Fibroblast of skin of scalp (primary cell): ENCODE measurements at places on chromosomes 12 and 14.

DNA sequence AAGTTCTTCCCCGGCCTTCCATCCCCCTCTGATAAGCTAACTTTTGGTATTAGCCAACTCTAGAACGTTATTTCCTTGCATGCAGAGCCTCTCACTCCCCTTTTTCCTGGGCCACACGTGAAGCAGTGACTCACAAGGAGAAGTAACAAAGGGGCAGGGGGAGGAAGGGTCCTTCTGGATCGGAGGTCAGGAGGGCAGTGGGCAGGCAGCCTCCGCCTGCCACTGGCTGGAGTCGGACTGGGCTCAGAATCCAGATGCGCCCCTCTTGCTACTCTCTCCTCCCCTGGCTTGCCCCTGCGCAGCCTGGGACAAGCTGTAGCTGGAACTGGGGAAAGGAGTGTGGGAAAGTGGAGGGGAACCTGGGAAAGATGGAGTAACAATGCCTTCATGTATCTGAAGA is 55.0 kb downstream of the TPCN1 start:
- DNase-seq = no peak

- no peak for DNase-seq
These were observed 262.9 kb downstream of the TMEM117 start for GRCh38 chr12:44098786-44099185.

DNA sequence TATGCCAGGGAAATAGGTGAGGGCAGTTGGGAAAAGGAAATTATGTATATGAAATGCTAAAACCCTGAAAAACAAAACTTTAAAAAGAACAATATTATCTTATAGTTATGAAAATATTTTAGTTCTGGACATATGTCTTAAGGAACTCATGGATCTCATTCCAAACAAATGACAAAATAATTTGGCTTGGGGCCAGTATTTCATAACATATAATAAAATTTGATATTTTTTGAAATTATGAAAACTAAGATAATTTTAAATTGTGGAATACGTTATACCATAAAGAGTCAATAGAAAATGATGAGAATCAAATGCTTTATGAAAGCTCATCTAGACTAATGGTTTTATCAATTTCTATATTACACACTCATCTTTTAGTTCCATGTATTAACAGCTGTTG is 173.8 kb upstream of the DCN start:
- DNase-seq = peak; percentile 33

GRCh38 chr14:105180592-105181548 is at the start of gene NUDT14:
Gene NUDT14 (minus strand): TSS chr14:105181312. CDS start chr14:105181209, 103 bp downstream.
- peak; percentile 43 for DNase-seq

DNA sequence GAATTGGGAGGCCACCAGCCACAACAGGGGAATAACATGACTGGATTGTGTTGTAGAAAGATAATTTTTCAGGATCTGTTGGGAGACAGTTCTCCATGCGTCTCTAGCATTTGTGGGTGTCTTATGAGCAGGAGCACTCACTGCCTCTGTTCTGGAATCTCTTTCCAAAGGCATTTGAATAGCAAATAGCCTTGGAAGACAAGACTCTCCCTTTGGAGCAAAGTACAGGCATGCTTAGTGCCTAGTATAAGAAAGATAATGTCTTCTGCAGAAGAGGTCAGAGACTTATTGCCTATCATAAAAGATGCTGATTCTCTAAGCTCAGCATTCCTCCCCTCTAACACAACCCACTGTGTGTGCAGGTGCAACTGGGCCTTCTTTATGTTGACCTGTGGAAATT is 58.3 kb downstream of the VCPKMT start:
- no peak for DNase-seq

- DNase-seq = no peak
These were observed 465.7 kb downstream of the NOVA1 start for GRCh38 chr14:26132061-26132645.

- peak; percentile 33 for DNase-seq
These were observed 342.5 kb upstream of the KITLG start for GRCh38 chr12:88922816-88923215.

DNA sequence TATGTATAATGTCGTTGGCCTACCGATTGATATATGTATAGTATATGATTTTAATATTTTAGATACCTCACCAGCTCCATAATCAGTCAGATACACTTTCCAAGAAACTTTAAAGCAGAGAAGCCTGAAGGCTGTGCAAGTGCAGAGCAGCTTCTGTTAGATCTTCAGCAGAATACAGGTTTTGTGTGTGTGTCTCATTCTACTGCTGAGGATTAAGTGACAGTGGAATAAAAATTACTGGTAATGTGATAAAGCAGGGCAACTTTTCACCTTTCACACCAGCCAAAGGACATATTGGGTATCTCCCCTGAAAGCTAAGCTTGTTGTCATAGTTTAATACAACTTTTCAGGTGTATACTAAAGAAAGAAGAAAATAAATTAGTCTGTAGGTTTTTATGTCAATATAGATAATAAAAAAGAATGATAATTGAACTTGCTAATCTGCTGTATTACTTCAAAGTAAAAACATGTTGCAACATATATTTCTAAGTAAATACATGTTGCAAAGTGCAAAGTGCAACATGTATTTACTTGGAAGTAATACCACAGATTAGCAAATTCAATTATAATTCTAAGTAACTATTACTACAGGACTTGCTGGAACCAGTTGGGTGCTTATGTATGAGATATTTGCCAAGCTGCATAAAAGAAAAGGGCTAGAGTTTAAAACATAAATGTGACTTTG is 128.3 kb downstream of the SLC16A7 start:
- DNase-seq = no peak

GRCh38 chr14:32330351-32331111 is 1.4 kb downstream of the AKAP6 start:
- no peak for DNase-seq

GRCh38 chr14:24172261-24172860 is 481 bp downstream of the REC8 start:
- no peak for DNase-seq

DNA sequence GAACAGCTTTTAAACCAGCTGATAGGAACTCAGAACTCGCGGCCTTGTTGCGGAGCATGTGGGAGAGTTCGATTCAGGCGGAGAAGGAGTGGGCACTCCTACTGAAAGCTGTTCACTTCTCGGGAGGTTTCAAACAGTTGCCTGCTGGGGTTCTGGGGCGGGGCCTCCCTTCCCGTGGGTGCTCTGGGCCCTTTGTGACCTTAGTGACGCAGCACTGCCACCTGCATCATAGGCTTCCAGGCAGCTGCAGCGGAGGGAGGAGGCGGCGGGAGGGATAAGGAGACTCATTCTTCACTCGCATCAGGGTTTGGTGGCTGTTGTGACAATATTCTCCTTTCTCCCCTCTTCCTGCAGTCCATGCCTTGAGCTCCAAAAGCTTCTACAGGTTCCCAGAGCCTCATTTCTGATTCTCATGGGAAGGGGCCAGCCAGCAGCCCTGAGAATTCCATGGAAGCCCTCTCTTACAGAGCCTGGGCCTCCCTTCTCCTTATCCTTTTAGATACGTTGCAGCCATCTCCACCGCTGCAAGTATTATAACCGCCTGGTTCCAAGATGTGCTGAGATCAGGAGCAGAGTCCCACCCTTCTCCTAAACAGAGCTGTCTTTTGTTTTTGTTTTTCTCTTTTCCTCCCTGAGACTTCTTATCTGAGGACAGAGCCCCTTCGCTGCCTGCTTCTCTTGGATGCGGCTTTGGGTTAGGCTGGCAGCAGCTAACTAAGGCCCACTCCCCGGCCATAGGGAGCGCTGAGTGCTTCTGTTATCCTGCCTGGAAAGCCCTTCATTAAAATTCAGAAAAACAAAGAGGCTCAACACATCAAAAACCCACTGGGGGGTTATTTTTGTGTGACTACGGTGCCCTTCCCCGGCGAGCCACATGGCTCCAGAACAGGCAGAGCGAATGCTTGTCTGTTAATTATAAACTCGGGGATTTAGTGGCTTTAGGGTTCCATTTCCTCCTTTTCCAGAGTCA is 67.6 kb upstream of the GPATCH2L start:
- no peak for DNase-seq

- DNase-seq = no peak
These were observed 196.7 kb upstream of the PELI2 start for GRCh38 chr14:55921511-55921910.

DNA sequence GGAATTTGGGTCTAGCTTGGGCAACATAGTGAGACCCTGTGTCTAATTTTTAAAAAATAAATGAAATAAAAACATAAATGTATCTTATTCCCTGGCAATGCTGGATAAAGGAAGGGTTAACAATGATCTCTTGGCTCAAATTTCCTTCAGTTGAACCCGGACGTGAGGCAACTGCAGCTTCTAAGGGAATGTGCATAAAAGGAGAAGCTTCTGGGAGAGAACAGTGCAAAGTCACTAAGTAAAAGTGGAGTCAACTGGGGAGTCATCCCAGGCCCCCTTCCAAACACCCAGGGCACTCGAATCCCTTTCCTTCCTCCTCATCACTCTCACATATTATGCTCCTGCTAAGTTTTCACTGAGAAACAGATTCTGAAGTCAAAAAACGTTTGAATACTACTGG is 147.3 kb downstream of the PPM1H start:
- peak; percentile 19 for DNase-seq

DNA sequence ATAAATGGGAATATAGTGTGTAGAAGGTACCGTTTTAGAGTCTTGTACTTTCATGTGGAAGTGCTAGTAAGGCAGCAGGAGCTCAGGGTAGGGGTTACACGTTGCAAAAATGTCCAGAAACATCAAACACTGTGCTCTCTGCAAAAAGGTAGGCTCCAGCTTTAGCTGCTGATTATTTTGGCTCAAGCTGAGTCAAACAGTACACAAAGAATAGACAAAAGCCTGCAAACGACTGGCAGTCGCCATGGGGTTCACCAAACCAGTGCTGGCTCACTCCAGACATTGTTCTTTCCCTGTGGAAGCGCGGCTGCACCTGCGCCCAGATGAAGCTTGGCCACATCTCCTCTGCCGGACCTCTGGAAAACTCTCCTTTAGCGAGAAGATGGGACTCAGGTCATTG is 45.3 kb upstream of the NAA30 start:
- DNase-seq = no peak

DNA sequence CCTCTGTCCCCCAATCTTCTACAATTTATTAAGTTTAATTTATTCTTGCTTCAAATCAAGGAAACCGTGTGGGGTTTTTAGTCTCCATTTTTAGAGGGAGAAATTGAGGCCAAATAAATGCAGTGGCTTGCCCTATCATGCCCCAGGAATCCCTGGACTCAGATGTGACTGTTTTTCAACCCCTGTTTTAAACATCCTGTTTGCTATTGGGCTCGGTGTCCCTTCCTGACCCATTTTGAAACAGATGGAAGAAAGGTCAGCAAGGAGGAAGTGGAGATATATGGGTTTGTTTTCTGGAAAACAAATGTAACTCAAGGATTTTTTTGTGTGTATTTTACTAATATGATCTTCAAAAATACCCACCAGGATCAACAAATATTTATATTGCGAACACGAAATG is 84.7 kb downstream of the DACT1 start:
- no peak for DNase-seq

DNA sequence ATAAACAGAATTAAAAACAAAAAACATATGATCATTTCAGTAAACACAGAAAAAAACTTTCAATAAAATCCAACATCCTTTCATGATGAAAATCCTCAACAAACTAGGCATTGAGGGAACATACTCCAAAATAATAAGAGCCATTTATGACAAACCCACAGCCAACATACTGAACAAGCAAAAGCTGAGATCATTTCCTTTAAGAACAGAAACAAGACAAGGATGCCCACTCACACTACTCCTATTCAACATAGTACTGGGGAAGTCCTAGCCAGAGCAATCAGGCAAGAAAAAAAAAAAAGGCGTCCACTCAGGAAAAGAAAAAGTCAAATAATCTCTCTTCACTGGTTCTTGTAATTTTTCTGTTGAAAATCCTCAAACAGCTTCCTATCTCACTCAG is 30.1 kb downstream of the MRPL42 start:
- DNase-seq = no peak

GRCh38 chr14:41144370-41144769 is 462.3 kb upstream of the LRFN5 start:
- no peak for DNase-seq
